HAP-1 (cell line): ENCODE measurements at places on chromosomes 5 and 9.

GRCh38 chr9:129080298-129080600 is 662 bp upstream of the DOLPP1 start:
- DNase-seq, result no peak

DNA sequence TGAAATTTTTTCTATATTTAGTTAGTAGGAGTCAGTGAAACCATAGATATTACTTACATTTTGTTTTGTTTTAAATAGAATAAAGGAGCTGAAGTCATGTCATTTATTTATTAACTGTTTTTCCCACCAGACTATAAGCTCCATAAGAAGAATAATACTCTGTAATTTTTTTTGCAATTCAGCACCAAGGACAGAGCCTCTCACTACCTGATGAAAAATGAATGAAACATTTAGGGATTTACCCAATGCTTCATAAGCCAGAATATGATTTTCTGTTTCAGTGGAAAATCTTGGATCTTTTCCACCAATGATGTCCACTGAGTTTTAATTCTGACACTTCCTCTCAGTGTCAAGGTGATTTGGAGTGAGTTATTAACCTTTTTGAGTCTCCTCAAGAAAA is 624.9 kb upstream of the GRAMD2B start:
- DNase-seq, result peak; percentile 12

- DNase-seq, result no peak
Measured at GRCh38 chr9:132879457-132880323, 992 bp downstream of the SPACA9 start.

DNA sequence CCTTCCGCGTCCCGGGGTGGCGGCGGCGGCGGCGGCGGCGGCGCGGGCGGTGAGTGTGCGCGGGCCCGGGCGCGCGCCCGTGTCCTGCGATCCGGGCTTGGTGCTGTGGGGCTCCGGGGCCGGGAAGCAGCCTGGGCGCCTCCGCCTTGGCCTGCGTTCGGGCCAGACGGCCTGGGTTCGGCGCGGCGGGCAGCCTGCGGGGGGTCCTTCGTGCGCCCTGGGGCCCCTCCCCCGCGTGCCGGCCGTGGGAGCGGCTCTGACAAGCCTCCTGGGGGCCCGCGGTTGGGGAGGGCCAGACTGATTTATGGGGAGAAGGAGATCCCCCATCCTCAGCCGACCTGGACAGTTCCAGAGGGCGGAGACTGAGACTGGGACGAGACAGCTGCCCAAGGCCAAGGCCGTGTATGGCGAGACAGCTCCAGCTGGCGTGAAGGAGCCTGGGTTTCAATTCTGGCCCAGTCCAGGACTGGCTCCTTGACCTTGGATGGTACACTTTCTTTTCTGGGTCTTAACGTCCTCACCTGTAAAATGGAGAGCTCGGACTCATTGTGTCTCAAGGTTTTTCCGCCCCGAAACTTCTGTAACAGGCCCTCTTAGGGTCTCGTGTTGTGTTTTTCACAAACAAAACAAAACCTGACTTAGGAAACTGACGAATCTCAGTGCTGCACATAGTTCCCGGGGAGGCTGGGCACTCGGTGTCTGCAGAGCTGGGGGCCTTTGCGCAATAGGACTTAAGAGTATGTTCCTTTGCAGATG is 603 bp downstream of the TMEM268 start:
- DNase-seq, result peak; percentile 69

DNA sequence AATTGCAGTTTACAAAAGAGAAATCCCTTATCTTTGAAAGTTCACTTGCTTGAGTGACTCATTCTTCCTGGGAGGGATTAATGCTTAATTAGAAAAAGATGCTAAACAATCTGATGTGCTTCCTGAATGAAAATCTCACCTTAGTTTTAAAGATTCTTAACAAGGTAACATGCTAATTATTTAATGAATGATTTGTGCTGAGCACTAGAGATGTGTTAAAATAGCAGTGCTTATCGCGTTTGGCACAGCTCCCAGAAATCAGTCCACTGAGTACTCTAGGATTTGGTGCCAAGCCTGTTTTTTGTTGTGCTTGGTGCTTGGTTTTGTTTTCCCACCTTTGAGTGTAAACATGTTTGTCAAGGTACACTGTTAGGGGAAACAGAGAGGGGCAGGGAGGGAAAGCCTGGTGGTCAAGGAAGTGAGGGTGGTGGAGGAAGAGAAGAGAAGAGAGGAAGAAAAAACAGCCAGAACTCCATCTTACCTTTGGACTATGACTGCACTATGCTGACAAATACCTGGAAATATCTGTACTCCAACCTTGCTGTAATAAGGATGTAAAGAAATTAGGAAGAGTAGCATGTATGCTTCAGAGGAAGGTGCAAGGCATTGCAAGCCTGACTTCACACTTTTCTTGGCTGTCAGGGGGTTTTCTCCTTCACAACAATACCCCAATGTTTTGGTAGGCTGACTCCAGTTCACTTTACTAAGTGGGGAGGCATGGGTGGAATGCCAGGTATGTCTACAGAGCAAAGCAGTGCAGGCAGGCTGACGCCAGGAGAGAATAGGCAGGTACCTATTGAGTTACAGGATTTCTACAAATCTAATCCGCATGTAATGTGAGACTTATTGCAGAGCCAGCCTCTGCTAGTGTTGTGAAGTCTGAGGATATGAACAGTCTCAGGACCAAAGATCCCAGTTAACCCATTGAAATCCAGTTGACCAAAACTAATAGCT is 157.2 kb upstream of the ISL1 start:
- no peak for DNase-seq

DNA sequence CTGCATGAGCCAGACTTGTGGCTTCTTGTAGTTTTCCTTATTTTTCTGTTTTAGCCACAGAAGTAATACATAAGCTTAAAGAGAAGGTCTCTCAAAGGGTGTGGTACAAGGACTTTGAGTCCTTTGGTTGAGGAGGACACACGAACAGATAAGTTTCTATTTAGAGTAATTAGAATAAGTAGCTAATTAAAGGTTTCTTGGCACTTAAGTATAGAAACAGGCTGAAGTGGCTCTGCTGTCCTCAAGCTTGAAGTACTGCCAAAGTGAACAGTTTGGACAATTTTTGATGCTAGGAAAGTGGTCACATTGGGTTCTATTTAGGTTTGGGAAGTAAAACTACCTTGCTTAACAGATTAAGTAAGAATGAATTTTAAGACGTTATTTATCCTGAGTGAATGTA is 278.3 kb upstream of the MPDZ start:
- no peak for DNase-seq

- no peak for DNase-seq
Measured at GRCh38 chr5:80082281-80082680, 47.1 kb downstream of the THBS4 start.

DNA sequence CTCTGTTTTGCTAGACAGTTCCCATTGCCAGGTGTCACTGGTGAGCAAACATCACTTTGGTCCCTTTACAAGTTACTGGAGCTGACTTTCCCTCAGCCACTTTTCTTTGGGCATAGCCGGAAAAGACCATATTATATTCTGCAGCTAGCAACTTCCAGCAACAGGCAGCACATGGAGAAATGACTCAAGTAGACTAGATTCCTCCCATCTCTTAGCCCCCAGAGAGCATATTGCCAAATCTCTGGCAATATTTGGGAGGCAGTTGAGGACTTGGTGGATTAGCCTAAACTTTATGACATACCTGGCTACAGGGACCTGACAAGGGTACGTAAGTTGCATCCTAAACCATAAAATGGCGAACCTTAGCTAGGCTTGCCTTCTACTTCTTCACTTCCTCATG is 204.7 kb upstream of the MPDZ start:
- no peak for DNase-seq

- DNase-seq, result no peak
Measured at GRCh38 chr9:134892820-134893420, 12.3 kb downstream of the FCN2 start.

GRCh38 chr5:130759061-130759460 is 406.0 kb downstream of the HINT1 start:
- no peak for DNase-seq

GRCh38 chr9:130058887-130059286 is 5.2 kb downstream of the GPR107 start:
- no peak for DNase-seq

- DNase-seq, result no peak
Measured at GRCh38 chr5:85333276-85333675, 948.6 kb upstream of the EDIL3 start.
